ENCODE measurements at places on chromosomes 13 and 19.

- no peak for DNase-seq
Measured at GRCh38 chr13:113124211-113124970, 1.8 kb downstream of the F10 start.

- DNase-seq = no peak
Measured at GRCh38 chr19:47280183-47280797, 5.6 kb downstream of the INAFM1 start.

GRCh38 chr13:76830805-76831204 lies 55.4 kb downstream of the KCTD12 start:
- no peak for DNase-seq

GRCh38 chr19:41758846-41759245 lies 3.5 kb downstream of the CEACAM6 start:
- no peak for DNase-seq

DNA sequence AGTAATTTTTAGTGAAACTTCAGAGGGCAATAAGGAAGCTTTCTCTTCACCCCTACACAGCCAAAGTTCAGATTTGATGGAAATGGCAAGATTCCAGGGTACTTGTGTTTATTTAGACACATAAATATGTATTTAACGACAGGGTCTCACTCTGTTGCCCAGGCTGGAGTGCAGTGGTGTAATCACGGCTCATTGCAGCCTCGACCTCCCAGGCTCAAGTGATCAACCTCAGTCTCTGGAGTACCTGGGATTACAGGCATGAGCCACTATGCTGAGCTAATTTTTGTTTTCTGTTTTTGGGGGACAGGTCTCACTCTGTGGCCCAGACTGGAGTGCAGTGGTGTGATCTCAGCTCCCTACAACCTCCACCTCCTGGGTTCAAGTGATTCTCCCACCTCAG lies 2.0 kb upstream of the SYCE2 start:
- DNase-seq = no peak

- no peak for DNase-seq
Measured at GRCh38 chr13:30857636-30858035, 48.4 kb upstream of the MEDAG start.

DNA sequence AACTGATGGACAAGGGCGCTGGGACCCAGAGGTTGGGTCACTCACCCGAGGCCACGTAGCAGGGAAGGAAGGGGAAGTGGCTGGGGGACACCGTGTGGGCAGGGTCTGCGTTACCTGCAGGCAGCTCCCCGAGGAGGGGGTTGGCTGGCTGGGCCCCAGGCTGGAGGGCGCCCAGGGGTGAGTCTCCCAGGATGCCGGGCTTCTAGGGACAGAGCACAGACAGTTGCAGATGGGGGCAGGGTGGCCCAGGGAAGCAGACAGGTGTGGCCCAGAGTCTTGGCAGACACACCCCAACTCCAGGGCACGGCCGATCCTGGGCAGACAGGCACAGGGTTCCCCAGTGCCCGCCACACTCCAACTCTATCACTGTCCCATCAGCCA lies 5.6 kb upstream of the FDX2 start:
- no peak for DNase-seq

- no peak for DNase-seq
Measured at GRCh38 chr13:98787996-98788395, 35.5 kb upstream of the SLC15A1 start.

GRCh38 chr19:47821460-47822020 lies at the start of gene CRX:
Gene CRX, plus strand, starts transcription at chr19:47821937. Its CDS starts 12,507 bp downstream, at chr19:47834444.
- DNase-seq = no peak

- no peak for DNase-seq
Measured at GRCh38 chr13:49774376-49775005, 18.0 kb downstream of the KPNA3 start.

DNA sequence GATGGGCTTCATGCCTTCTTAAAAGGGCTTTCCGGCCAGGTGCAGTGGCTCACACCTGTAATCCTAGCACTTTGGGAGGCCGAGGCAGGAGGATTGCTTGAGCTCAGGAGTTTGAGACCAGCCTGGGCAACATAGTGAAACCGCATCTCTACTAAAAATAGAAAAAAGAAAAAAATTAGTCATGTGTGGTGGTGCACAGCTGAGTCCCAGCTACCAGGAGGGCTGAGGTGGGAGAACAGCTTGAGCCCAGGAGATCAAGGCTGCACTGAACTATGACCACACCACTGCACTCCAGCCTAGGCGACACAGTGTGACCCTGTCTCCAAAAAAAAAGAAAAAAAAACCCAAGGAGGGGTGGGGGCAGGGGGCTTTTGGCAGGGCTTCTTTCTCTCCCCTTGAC lies 7.2 kb downstream of the CARS2 start:
- DNase-seq = no peak

GRCh38 chr19:35329323-35329722 lies 336 bp downstream of the CD22 start:
- DNase-seq = no peak

Data from common myeloid progenitor, CD34-positive (primary cell).